Hematopoietic multipotent progenitor cell treated with erythropoietin and hydrocortisone succinate and interleukin-3 and kit ligand, for 15 days (in vitro differentiated cells): ENCODE measurements at places on chromosomes 1 and 21.

DNA sequence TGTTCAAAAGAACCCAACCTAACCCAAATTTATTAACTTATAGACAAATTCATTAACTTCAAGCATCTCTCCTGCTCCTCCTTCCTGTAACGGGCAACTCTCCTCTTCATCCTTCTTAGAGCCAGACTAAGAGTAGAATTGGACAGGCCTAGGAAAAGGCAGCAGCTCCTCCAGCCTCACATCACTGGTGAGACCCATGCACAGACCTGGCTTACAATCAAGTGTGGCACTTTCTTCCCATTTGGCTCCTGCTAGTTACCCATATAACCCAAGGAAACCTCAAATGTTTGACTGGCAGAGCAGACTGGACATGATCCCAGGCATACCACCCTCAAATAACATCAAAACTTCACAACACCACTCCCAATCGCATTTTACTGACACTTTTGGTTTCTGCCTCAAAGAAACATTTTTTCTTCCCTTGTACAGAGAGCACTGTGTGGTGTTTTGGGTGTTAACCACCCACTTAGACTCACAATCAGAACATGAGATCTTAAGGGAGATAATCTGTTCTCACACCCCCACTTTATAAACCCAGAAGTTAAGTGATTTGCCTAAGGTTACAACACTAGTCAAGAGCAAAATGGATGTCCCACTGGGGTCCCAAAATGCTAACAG lies 101.4 kb downstream of the SIPA1L2 start:
- DNase-seq = no peak

GRCh38 chr1:217332431-217333065 lies 298.3 kb downstream of the GPATCH2 start:
- DNase-seq = no peak

DNA sequence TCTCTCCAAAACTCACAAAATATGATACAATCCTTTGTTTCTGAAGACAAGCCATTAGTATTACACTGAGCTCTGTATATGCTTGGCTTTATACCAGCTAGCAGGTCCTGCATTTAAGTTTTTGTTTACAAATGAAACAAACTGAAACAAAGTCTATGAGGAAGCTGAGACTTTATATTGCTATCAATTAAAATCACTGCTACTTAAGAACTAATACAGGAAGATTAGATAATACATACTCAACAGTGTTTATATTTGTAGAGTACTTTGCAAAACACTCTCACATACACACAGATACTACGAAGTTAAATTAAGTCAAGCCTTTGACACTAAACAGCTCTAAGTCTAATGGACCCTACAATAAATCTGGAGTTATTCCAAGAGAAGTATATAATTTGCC lies 247.4 kb downstream of the CRB1 start:
- DNase-seq = no peak

DNA sequence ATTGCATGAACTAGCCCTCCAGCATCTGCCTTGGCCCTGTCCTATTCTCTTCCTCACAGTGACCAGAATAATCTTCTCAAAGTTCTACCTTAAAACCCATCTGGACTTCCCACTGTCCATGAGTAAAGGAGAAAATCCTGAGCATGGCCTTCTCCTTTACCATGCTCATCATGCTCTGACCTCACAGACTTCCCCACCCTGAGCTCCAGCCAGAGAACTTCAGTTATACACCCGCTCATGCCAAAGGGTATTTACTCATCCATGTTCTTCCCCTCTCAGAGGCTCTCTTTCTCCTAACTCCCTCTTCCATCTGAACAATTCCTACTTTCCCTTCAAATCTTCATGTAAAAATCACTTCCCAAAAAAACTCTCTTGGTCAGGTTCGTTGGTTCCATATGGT lies 188.4 kb downstream of the SETD4 start:
- DNase-seq = no peak

- no peak for DNase-seq
Observed at GRCh38 chr1:247212012-247212411, 40.2 kb upstream of the ZNF124 start.

DNA sequence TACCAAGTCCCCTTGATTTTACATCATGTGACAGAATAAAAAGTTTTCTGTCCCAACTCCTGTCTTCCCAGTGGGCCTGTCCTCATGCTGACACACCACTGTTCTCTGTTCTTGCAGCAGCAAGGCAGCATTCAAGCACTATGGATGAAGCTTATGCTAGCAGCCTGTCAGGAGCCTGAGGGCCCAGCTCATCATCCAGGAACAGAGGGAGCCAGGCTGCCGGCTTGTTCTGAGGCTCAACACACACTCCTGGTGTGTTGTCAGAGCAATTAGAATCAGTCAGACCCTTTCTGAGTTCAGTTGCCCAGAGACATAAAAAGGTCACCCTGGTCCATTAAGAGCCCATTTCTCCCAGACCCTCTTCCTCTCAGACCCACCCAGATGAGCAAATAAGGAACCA lies 282.9 kb downstream of the SEC16B start:
- DNase-seq = no peak

- DNase-seq = no peak
Observed at GRCh38 chr1:226407199-226407496, 745 bp downstream of the PARP1 start.

DNA sequence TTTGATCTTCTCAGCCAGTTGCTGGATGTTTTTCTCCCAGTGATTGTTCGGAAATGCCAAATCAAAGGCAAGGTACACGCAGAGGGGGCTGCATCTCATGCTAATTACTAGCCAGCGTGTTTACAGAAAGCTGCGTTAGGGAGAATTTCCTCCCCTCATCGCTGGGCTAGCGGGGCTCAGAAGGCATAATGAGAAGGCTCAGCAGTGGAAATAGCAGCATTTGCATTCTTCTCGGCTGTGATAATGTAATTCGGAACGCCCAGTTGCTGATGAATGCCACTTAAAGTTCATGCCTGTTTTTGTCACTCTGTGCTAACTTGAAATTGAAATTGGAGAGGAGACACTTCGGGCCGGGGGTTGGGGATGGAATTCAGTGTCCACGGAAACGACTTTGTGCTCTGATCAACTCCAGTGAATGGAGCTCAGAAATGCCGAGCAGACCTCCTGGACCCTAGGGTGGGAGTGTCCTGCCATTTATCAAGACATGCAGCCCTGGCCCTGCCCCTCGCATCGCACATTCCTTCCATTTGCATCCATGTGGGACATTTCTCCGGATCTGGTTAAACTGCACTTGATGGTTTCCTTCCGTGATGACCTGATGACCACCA lies 313.4 kb upstream of the C1orf174 start:
- DNase-seq = no peak
